ENCODE measurements at places on chromosomes 6 and 20.

- DNase-seq: no peak
Observed at GRCh38 chr6:33205191-33206026, 954 bp downstream of the HSD17B8 start.

- no peak for DNase-seq
Observed at GRCh38 chr20:36312724-36313441, 6.7 kb downstream of the DLGAP4 start.

DNA sequence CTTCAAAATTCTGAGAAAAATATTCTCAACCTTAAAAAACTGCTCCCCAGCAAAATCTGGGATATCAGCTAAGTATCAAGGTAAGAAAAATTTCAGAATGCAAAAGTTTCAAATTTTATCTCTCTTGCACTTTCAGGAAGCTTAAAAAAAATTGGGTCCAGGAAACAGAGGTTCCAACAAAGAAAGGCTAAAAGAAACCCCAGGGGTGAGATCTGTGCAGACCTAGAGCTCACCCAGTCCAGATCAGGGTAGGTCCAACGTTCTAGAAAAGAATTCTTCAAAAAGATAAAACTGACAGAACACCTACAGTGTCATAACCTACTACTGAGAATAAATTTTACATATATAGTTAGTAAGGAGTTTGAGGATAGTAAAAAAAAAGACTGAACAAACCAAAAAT lies 23.5 kb downstream of the ILRUN start:
- peak; percentile 34 for DNase-seq

DNA sequence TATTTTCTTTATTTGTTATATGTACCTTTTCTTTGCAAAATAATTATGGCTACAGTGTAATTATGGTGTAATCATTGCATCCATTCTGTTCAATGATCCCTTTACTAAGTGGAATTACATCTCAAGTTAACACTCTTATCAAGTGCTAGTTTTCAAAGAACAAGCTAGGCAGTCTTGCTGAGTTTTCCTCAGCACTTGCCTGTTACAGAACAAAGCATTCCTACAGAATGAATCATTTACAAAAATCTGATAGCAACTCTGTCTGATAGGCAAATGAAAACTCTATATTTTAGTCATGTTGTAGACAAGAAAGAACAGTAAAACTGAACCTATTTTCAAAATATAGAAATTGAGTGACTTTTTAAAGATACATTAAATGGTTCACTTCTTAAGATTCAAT lies 109.8 kb upstream of the POU3F2 start:
- no peak for DNase-seq

GRCh38 chr20:34475979-34476736 lies 40.1 kb upstream of the DYNLRB1 start:
- peak; percentile 34 for DNase-seq

- DNase-seq: peak; percentile 70
Observed at GRCh38 chr20:39048000-39048696, 86.0 kb downstream of the DHX35 start.
